ENCODE measurements at places on chromosomes 11 and 22.

DNA sequence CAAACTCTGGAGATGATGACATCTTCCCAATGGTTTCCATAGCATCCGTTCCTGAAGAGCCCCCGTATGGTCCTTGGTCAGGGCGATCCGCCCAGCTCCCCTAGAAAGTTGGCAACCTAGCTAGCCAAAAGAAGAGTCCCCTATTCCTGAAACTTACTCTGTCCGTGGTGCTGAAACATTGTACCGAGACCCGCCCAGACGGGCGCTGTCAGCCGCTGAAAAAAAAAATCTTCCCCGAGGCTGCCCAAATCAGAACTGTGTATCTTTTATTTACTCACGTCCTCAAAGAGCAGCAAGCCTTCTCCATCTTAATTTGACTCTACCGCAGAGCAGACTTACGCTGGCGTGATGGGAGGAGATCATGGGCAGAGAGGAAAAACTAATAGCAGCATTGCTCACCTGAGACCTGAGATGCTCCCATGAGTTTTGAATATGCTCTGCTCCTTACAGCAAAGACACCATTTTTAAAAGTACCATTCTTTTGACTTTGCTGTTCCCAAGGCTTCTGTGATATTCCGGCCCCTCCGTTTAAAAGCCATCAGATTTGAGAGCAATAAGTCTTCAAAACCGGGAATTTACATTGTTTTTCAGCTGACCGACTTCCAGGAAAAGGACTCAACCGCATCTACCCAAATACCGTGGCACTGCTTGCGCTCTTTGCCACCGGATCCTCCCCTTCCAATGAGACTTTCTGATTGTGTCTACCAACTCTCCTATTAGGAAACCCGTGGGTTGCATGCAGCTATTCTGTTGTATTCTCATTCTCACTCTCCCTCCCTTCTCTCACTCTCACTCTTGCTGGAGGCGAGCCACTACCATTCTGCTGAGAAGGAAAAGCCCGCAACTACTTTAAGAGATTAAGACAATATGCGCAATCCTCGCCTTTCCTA, at the start of gene SLC17A6:
TSS of gene SLC17A6 (plus strand) at position 786 of the 890 bp plus-strand sequence. CDS start 153 bp downstream, outside the sequence.
- DNase-seq: no peak

GRCh38 chr11:4138497-4138896, 43.9 kb downstream of the RRM1 start:
- no peak for DNase-seq

DNA sequence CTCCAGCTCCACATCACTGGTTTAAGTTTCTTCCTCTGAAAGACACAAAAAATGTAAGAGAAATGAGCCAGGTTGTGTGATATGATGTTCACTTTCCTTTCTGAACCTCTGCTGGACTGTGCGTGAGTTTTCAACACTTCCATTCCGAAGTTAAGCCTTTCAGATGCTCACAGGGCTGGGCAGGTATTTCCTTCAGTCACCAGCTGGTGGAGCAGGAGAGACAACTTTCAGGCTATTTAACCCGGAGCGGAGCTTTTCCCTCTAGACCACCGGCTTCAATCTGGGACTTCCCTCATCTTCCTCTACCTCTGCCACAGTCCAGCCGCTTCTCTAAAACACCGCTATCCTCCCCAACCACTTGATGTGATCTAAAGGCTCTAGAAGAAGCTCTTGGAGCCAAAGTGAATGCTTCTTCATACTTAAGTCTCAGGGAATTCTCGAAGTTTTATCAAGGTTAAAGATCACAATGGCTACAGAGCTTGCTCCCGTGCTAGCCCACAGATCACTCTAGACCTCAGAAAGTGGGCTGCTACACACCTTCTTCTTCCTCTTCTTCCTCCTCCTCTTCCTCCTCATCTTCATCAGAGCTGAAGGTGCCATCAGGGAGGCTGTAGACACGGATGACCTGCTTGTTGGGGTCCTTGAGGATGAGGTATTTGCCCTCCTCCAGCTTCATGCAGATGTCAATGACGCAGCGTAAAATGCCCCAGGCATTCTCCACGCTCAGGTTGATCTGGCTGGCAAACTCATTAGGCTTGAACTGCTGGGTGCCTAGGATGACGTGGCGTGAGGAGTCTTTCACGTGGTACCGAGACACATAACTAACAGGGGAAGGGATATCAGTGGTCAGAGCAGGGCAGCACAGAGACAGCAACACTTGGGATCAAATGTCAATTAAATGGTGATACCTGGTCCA, 4.4 kb upstream of the FOXRED2 start:
- DNase-seq: no peak

DNA sequence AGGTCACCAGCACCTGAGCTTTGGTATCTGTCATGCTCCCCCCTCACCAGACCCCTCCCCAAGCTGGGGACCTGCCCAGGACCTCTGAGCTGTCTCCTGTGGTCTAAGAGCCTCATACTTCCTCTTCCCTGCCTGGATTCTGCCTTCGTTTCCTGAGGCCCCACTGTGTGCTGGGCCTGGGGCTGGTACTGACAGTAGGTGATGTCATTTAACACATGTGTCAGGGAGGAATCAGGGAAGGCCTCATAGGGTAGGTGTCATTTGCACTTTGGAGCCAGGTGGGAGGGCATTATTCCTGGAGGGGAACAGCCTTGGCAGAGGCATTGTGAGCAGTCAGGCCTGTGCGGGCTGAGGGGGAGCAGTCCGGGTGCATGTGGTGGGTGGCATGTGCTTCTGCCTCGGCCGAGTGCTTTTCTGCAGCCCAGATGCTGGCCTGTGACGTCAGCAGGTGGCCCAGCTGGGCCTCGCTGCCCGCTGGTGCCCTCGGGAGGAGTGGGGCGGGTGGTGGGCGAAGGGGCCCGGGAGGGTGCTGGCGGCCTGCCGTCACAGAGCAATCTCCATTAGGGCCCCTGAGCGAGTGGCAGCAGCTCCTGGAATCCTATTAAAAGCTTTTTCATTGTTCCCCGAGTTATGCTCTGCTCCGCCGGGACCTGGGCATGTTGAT, 9.1 kb downstream of the FLRT1 start:
- DNase-seq: no peak

- DNase-seq: no peak
These were observed 67.5 kb downstream of the ADAMTS15 start for GRCh38 chr11:130515829-130516553.

DNA sequence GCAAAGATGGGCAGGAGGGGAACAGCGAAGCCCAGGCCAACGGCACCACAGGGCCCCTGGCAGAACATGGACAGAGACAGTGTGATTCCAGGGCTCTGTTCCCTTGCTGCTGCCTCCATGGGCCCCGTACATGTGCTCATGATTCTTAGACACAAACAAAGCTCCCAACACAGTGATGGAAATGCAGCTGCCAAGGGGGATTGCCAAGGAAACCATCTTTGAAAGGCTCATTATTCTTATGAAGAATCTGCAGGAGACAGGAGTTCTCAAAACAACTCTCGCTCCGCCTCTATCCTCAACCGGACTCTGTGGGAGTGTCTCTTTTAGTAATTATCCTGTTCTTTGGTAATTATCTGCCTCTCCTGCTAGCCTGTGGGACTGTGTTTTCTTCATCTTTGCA, 32.2 kb downstream of the SERPINH1 start:
- DNase-seq: no peak

- no peak for DNase-seq
These were observed 22.1 kb upstream of the XKR3 start for GRCh38 chr22:16847271-16847670.

DNA sequence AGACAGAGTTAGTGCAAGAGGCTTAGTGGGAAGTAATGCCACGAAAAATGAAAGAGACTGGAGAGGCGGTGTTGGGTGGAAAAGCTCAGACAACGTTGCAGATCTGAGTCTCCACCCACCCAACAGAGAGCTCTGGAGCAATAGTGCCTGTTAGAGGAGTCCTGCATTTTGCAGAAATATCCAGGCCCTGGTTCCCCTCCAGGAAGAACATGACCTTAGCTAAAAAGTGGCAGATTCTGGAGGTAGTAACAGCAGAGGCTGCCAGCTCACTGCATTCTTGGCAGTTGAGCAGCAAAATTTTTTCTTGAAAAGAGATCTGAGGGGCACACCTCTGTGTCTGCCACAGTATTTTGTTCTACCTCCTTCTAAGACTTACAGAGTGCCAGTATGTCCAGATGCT, 27.7 kb upstream of the BIRC3 start:
- no peak for DNase-seq

- no peak for DNase-seq
These were observed 68.9 kb downstream of the CYB5R2 start for GRCh38 chr11:7604331-7604955.

- no peak for DNase-seq
These were observed 54.3 kb upstream of the VSTM5 start for GRCh38 chr11:93904716-93905115.

- peak; percentile 74 for DNase-seq
These were observed 36.6 kb upstream of the VPREB1 start for GRCh38 chr22:22207845-22208564.

DNA sequence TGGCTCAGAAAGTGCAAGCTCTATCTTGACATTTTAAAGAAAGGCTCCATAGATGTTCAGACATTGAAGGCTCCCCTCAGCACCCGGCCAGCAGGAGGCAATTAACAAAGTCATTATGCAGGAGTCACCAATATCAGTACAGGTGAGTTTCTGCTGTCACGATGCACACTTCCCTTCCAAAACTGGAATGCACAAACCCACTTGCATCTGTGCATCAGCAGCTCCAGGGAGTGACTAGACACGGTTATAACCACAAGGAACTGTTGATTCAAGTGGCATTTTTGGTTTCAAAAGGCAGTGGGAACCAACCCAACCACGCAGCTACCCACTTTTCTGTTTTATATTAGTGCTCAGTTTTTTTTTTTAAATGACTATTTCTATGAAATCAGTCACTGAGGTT, 293.9 kb upstream of the NARS2 start:
- no peak for DNase-seq

- no peak for DNase-seq
These were observed at the start of gene BTBD18 for GRCh38 chr11:57751676-57752253. BTBD18 (minus strand) TSS chr11:57751819; CDS start chr11:57751188, 631 bp downstream.

DNA sequence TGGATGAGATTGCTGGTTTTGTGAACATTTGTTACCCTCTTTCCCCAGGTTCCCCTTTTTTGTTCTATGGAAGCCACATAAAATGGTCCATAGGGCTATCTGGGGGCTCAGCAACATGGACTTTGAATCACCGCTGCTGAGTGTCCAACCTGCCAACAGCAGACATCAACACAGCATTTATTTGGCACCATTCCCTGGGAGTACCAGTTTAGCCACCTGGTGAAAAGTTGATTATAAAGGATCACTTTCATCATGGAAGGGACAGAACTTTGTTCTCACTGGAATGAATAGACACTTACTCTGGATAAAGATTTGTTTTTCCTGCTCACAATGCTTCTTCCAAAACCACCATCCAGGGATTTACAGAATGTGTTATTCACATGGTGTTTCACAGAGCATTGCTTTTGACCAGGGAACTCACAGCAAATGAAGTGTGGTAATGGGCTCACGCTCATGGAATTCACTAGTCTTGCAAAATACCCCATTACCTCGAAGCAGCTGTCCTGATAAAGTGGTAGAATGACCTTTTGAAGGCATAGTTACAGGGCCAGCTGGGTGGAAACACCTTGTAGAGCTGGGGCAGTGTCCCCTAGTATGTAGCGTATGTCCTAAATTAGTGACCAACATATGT, 43.9 kb downstream of the ADM start:
- no peak for DNase-seq

GRCh38 chr11:31303644-31304180, 65.8 kb downstream of the DCDC1 start:
- no peak for DNase-seq

DNA sequence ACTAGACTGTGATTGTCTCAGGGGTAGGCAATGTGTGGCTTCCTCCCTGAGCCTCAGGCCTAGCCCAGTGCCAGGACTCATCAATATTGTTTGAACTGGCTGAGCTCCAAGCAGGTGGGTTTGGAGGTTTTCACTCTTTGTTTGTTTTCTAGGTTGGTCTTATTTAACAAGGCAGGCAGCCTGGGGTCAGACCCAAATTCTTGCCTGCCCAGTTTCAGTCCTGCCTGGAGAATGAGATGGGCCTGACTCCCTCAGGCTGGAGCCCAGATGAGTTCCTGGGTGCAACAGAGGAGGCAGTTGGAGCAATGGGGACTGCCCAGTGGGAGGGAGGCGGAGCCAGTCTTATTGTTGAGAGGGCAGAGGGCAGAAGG, 28.3 kb upstream of the TP53I11 start:
- DNase-seq: no peak

DNA sequence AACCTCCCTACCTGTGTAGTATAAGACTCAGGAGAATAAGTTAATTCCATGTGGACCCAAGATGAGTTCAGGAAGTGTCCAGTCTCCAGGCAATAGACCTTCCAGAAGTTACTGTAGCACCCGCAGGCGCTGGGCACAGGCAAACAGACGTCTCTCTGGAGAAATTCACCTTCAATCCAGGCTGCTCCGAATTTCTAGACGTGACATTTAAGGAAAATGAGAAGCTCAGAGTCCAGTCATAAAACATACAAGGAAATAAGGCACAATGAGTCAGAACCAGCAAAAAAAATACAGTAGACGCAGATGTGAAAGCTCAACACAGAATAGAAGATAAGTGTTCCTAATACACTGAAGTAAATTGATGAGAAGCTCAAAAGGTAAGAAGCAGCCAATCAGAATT, 14.2 kb downstream of the NADSYN1 start:
- DNase-seq: no peak

DNA sequence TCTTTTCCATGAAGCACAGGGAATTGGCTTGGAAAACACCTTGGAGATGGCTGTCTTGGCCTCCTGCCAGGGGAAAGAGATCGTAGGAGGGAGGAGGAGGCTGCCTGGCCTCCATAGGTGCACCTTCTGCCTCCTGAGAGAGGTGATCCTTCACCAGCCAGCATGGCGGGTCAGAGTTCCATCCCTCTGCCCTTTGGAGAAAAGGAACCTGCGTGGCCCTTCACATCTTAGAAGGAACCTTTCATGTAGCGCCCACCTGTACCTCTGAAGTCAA, 58.2 kb upstream of the DRD2 start:
- DNase-seq: no peak

DNA sequence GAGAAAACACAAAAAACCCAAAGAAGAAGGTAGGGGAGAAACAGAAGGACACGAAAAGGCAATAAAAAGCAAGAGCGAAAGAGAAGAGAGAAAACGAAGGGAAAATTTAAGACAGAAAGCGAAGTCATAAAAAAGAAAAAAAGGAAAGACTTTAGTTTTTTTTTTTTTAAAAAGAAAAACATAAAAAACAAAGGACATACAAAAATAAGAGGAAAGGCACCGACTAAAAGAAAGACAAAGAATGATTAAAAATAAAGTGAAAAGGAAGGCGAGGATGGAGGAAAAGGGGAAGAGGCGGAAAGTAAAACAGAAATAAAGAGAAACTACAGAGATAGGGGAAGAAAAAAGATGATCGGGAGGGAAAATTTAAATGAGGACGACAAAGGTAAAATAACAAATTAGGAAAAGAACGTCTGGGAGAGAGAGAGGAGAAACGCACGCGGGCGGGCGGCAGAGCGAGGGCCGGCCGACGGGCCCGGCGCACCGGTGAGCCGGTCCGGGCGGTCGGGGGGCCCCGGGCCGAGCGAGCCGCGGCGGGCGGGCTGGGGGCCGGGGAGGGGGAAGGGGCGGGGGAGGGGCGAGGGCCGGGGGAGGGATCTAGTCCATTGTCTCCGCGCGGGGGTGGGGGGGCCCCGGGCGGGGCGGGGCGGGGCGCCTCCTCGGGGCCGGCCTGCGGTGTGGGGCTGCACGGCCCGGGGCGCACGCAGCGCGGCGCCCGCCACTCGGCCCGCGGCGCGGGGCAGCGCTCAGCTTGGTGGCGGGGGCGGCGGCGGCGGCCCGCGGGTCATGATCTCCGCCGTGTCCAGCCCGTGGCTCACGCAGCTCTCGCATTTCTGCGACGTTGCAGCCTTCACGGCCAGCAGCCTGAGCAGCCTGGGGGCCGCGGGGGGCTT, at the start of gene TBX1:
TSS of gene TBX1 (plus strand) at position 721 of the 893 bp plus-strand sequence. CDS start at position 787, 66 bp downstream.
- DNase-seq: no peak

All from stimulated activated CD8-positive, alpha-beta memory T cell treated with anti-CD3 and anti-CD28 coated beads, Interleukin-2, amount 100 ng/mL, for 1 hour (primary cell).